ENCODE measurements at places on chromosomes 4 and X.

GRCh38 chr4:7894098-7894676 lies 45.5 kb downstream of the AFAP1 start:
- no peak for DNase-seq

GRCh38 chrX:8946563-8946962 lies 87.4 kb downstream of the FAM9B start:
- no peak for DNase-seq

- no peak for DNase-seq
These were observed 136.0 kb downstream of the STOX2 start for GRCh38 chr4:184041156-184041555.

DNA sequence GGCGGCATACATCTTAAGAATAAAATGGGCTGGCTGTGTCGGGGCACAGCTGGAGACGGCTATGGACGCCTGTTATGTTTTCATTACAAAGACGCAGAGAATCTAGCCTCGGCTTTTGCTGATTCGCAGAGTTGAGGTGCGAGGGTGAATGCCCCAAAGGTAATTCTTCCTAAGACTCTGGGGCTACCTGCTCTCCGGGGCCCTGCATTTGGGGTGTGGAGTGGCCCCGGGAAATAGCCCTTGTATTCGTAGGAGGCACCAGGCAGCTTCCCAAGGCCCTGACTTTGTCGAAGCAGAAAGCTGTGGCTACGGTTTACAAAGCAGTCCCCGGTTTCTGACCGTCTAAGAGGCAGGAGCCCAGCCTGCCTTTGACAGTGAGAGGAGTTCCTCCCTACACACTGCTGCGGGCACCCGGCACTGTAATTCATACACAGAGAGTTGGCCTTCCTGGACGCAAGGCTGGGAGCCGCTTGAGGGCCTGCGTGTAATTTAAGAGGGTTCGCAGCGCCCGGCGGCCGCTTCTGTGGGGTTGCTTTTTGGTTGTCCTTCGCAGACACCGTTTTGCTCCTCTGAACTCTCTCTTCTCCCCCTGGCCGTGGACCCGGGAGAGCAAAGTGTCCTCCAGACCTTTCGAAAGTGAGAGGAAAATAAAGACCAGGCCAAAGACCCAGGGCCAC lies 1.9 kb downstream of the SHOX start:
- no peak for DNase-seq

GRCh38 chrX:103477496-103477895 lies 41.8 kb downstream of the RAB40A start:
- no peak for DNase-seq

GRCh38 chrX:15430584-15430983 lies 46.4 kb upstream of the VEGFD start:
- DNase-seq, result no peak

DNA sequence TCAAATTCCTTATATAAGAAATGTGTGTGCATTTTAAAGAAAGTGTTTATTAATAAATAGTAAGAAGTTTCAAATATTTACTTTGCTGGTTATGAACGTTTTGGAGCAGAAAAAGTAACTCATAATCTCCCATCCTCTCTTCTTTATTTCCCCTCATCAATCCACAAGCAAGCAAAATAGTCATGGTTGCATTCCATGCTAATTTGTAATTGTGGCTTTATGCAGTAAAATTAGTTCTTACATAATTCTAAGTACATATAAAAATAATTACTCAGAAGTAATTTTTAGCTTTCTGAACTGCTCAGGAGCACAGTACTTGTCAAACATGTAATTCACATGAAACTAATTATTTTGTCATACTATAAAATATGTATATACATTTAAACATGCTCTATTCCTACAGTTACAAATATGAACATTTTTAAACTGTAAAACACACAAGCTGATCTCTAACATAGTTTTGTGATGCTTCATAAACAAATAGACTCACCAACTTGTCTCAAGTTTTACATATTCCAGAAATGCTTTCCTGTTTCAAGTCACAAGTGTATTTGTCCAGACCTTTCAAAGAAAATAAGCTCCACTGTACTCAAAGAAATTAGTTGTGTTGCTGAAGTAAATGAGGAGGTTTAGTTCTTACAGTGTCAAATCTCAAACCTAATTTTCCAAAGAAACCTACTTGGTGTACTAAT lies 218.9 kb downstream of the PABPC4L start:
- no peak for DNase-seq

DNA sequence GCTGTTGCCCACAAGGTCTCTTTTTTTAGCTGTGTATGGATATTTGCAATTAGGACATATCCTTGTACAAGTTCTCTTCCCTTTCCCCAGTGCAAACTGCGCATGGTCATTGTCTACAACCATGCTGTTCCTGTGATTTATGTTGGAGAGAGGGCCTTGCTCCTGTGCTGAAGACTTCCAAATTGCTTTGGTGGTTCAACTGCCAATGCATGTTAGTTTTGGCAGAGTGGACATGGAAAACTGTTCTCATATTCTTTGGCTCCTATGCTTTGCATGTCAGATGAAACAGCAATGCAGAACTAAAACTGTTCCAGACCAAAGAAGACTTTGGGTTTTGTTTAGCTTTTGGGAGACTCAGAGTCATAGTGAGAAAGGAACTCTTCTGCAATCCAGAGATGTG lies 148.8 kb upstream of the EDNRA start:
- DNase-seq, result no peak

DNA sequence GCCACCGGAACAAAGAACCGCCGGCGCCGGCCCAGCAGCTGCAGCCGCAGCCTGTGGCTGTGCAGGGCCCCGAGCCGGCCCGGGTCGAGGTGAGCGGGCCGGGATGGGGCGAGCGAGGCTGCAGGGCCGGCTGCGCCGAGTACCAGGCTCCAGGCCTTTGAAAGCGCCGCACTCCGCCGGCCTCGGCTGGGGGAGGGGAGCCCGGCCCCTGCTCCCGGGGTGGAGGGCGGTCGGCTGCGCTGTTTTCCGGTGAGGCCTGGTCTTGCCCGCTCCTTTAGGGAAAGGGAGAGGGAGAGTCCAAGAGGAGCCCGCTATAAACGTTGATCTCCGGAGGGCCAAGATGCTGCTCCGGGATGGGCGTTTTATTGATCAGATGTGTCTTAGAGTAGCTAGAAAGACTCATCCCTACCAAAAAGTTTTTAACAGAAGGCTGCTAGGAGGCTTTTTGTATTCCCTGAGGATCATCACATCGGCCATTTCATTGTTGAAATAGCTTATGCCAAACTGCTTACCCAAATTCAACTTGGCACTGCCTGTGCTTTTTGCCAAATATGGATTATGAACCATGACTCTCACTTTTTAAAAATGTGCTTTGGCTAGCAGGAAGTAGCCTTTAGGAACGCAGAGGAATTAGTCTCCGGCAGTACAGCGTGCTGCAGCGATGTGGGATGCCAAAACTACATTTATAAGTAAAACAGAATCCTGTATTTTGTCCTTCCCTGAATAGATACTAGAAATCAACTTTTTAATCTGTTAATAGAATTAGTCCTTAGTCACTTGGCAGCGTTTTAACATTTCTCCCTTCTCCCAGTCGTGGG lies 760 bp downstream of the TMEM165 start:
- DNase-seq, result peak; percentile 6

DNA sequence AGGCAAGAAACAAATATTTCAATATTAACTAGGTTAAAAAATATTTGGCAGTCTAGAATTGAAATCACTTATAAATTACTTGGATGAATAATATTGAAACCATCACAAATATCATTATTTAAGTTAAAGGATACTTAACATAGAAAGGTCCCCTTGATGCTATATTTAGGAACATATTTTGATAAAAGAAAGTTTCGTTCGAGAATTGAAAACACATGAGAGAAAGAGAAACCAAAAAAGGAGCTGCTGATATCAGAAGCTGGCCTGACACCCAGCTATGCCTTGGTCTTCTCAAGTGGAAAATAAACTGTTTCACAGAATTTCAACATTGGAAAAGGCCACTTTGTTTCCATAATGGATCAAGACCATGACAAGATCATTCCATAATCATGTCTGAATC lies 762.4 kb downstream of the DMD start:
- DNase-seq, result no peak

- no peak for DNase-seq
These were observed 1.8 kb upstream of the ZCCHC4 start for GRCh38 chr4:25310803-25311166.

- DNase-seq, result no peak
These were observed 8.9 kb upstream of the NAP1L5 start for GRCh38 chr4:88706574-88706973.

DNA sequence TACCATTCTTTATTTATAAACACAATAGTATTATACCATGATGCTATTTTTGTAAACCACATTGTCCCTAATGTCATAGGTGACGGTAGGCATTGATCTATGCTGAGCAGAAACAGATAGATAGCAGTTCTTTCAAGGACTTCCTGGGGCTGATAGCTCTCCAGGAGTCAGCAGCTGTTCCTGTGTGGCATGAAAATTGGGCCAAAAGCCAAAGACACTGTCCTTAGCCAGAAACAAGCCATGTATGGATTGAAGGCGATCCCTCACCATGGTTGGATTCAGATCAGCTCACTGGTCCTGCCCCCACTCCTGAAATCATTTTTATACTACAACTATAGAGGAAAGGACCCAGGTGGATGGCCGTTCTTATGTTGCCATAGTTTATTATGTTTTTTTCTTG lies 53.6 kb downstream of the DDX60 start:
- no peak for DNase-seq

- no peak for DNase-seq
These were observed 284.7 kb downstream of the EVC2 start for GRCh38 chr4:5423670-5424069.

DNA sequence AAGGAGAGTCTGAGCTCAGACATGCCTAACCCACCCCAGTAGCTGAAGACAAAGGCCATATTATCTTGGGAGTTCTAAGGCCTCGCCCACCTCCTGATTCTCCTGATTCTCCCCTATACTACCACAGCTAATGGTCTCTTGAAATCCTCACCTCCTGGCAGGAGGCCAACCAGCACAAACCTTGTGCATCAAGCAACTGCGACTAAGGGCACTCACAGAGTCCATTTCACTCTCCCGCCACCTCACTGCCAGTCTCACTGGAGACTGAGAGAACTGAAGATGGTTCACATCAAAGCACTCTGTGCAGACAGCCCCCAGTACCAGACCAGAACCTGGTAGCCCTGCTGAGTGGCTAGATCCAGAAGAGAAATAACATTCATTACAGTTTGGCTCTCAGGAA lies 102.1 kb upstream of the KLF8 start:
- no peak for DNase-seq

- DNase-seq, result no peak
These were observed 191.6 kb downstream of the ANAPC10 start for GRCh38 chr4:144906181-144906925.

DNA sequence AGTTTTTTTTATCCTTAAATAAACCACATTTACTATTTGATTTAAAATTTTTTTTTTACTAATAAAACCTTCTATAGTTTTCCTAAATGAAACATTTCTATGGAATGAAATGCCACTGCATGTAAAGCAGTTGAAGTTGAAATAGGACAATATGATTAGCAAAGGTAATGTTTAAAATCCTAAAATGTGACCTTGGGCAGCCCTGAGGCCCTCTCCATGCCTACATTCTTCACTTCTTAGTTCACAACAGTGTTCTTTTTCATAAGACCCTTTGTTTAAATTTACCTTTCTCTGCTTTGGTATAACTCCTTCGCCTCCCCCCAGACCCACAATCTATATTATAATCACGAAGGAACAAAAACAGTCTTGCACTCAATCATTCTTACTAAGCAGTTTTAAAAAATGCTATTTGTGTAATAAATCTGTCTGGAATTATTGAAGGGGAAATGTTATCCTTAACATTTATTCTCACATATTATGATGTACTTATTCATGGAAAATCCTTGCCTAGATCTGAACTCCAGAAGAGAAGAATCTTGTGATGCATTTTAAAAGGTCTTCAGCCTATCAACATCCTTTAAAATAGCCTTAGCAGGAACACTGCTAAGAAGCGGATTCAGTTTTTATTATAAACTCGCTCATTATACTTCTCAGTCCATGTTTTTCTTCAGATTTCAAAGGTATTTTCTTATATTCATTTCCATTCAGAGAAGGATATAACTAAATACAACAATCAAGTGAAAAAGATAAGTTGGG lies 124.6 kb upstream of the NAP1L5 start:
- DNase-seq, result no peak

GRCh38 chr4:46277165-46277951 lies 112.6 kb downstream of the GABRA2 start:
- no peak for DNase-seq

DNA sequence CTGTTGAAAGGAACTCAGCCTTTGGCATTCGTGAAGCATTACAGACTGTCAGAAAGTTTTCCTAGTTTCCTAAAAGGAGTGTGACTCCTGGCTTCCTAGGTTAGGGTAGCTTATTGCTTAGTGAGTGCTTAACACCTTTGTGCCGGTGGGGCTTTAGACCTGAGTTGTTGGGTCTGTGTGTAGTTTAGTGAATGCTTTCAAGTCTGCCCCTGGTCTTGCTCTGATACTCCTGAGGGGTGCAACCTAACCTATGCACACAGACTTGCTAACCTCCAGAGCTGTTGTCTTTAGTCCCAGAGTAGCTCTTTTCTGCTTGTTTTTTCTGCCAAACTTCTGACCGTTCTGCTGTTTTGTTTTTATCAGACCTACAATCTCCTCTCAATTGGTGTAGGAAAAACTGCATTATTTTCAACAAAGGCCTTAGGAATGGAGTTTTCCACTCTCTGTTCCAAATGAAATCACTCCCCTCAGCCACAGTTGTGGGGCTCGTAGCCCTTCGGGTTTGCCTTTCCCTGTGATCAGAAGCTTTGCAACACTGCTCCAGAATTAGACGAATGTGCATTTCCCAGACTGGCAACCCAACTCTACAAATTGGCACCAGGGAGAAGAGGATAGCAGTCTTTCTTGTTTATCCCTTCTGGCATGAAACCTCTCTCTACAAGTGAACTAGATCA lies 1399.1 kb upstream of the PCDH7 start:
- no peak for DNase-seq

DNA sequence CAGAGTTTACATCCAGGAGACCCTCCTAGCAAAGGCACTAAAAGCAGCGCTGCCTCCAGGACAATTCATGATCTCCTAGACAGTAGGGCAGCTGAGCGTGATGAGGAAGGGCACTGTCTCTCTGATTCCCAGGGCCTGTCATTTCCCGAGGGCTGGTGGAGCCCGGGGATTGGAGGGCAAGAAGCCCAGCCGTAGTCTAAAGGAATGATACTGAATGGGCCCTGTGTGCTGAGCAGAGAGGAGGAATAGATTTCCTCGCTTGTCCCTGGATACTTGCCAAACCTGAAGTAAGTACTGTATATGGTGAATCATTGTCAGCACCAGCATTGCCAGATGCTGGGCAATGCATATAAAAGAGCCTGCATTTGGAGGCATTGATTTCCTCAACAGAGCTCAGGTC lies 88.0 kb upstream of the SLITRK2 start:
- DNase-seq, result no peak

Data from stimulated activated CD4-positive, alpha-beta T cell treated with anti-CD3 and anti-CD28 coated beads, Interleukin-4, amount 100 ng/mL, for 4 hours (primary cell).